Nephron progenitor cell (in vitro differentiated cells): ENCODE measurements at places on chromosomes 5 and 9.
A peak's percentile ranks its signal among the peaks of the same experiment; 100 is the strongest.

GRCh38 chr5:4036861-4037260 lies 441.2 kb downstream of the IRX1 start:
- DNase-seq = no peak

DNA sequence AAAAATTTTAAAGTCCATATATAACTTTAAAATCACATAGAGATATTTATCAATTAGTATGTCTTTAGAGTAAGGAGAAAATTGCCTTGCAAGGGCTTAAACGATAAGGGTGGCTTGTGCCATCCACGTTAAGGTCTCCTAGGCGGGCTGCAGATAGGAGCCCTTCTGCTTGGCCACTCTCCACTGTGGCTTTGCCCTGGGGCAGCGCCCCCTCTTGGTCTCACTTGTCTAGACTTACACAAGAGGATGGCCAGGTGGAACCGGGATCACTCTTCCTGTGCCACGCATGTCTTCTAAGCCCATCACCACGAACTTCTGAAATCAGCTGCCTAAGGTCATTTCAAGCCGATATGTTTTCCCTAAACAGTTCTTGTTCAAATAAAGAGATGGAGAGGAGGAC lies 2.9 kb downstream of the FPGS start:
- peak; percentile 61 for DNase-seq

DNA sequence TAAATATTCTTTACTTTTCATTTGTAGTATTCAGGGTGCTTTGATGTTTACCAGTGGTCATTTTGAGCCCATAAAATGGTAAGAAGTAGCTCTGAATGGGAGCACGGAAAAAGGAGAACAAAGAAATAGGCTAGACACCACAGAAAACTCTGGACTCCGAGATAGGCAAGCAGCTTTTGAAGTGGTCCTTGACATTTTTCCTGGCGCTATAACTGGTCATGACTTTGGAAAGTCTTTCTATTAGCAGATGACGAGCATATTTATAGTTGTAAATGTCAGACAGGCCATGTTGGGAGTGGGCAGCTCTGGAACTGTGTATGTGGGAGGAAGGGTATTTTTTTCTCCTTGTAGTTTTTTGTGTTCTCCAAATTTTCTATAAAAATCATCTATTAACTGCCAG lies 126.1 kb upstream of the POC5 start:
- DNase-seq = no peak

GRCh38 chr9:115507148-115507547 lies 389.2 kb upstream of the TNC start:
- DNase-seq = no peak

- DNase-seq = peak; percentile 79
Measured at GRCh38 chr9:136769710-136770191, 5.4 kb upstream of the LCN15 start.

- DNase-seq = no peak
Measured at GRCh38 chr9:72788966-72789735, 163.7 kb downstream of the ALDH1A1 start.

GRCh38 chr5:33337637-33337992 lies 103.2 kb upstream of the TARS1 start:
- DNase-seq = no peak

GRCh38 chr5:134328619-134329018 lies 38.4 kb downstream of the CDKL3 start:
- DNase-seq = no peak

GRCh38 chr5:160539431-160539830 lies 117.8 kb downstream of the PTTG1 start:
- no peak for DNase-seq

DNA sequence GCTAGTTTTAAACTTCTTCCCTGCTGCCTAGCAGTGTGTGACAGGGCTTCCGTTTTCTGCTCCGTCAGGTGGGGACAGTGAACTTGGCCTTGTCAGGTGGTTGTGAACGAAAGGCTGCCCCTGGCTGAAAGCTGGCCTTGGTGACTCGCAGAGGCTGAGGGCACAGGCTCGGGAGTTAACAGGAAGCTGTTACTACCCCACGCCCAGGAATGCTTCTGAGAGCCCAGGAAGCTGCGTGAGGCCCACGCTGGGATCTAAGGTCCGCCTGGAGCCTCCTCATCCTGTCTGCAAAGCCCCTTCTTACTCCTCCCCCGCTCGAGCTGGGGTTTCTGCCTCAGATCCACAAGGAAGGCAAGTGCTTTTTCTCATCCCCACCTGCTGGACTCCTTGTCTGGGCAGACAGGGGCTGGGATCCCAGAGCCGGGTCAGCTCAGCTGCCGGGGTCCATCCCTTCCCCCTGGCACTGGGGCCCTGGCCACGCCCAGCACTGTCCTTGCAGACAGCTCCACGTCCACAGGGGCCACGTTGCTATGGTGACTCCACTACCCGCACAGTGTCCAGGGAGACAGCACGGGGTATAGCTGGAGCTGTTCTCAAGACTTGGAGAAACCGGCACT lies 124.7 kb upstream of the TBC1D2 start:
- peak; percentile 29 for DNase-seq

DNA sequence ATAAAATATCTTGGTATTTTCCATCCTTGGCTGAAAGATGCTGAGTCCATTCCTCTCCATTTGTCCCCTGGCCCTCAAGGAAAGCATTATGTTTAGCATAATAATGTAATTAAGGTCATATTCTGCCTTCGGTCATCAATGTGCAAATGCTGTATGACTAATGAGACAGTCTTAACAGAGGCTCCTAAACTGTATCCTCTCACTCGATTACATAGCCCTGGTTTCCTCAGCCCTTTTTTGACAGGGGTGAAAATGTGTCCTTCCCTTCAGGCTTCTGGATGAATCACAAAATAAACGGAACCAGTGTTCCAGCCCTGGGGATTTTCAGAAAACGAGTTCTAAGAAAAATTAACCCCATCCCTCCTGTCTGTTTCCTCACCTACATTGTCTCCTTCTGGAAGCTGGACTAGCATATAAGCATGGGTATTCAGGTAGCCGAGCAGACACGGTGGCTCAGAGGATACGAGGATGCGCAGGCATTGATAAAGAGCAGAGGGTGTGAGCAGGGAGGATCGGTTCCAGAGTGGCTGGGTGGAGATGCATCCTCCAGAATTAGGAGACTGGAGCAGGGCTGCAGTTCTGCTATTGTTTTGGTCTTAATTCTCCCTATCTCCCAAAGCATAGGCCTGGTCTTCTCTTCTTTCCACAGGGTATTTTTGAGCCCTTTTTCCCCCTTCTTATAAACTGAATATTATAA lies 742.9 kb downstream of the TLR4 start:
- no peak for DNase-seq

DNA sequence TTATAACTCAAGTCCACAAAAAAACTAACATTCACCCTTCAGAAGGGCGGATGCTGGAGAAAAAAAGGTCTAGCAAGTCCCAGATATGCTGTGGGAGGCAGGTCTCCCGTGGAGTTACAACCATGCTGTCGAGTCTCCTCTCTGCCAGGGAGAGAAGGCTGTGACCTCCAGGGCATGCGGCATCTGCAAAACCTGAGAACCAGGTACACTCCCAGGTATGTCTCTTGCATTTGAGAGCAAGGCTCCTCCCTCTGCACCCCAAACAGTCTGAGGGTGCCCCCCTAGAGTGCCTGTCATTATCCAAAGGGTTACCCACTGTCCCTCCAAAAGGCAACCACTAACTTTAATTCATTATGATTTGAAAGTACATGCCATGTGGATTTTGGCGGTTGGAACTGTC lies 134.0 kb downstream of the IRX2 start:
- no peak for DNase-seq

DNA sequence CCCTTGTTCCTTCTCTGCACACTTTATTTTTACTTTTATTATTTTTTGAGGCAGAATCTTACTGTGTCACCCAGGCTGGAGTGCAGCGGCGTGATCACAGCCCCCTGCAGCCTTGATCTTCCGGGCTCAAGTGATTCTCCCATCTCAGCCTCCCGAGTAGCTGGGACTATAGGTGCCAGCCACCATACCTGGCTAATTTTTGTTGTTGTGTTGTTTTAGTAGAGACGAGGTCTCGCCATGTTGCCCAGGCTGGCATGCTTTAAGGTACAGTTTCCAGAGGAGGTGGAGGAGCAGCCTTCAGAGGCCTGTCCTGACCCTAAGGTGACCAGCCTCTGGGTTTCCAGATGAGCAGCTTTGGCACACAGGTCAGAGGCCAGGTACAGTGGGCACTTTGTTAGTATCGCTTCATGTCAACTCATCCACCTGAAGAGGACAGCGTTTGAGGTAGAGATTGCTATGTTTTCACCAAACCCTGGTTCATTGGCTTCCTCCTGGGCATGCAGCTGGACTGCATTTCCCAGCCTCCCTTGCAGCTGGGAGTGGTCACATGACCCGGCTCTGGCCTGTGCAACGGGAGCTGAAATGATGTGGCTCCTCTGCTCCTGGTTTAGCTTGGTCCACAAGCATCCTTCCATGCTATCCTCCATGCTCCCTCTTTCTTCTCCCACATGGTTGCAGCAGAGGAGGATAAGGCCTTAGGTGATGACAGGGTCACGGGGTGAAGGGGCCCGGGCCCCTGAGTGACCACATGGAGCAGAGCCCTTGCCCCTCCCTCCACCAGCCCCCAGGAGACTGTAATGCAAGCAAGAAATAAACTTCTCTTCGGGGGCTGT lies 139.3 kb upstream of the IER5L start:
- DNase-seq = no peak

DNA sequence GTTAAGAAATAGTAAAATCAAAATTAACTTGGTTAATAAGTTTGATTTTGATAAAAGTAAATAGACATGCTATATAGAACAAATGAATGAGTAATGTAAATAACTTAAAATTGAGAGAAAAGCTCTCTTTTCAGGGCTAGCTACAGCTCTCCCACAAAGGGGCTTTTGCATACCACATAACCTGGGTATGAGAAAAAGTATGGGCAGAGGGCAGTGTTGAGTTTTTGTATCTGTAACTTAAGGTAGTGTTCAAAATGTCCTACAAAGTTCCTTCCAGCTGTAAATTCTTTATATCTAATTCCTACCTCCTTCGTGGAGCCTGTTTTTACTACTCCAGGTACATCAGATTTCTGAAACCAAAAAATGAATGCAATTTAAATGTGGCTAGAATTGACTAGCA lies 18.9 kb upstream of the TTC33 start:
- DNase-seq = no peak

- no peak for DNase-seq
Measured at GRCh38 chr5:138594305-138595058, 19.3 kb upstream of the HSPA9 start.

DNA sequence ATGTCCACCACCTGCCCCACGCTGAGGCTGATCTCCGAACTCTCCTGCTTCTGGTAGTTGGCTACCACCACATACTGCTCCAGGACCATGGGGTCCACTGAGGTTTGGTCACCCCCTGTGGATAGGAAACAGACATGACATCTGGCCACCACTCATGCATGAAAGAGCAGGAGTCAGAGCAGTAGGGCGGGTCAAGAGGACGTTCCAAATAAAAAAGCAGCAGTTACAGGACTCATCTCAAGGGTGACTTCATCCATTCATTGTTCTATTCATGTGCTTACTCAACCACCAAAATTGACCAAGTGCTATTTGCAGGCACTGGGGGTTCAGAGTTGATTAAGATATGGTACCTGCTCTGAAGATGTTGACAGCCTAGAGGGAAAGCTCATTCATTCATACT lies 79.2 kb upstream of the UBTD2 start:
- DNase-seq = no peak

- no peak for DNase-seq
Measured at GRCh38 chr5:69516769-69517168, 24.2 kb downstream of the OCLN start.

DNA sequence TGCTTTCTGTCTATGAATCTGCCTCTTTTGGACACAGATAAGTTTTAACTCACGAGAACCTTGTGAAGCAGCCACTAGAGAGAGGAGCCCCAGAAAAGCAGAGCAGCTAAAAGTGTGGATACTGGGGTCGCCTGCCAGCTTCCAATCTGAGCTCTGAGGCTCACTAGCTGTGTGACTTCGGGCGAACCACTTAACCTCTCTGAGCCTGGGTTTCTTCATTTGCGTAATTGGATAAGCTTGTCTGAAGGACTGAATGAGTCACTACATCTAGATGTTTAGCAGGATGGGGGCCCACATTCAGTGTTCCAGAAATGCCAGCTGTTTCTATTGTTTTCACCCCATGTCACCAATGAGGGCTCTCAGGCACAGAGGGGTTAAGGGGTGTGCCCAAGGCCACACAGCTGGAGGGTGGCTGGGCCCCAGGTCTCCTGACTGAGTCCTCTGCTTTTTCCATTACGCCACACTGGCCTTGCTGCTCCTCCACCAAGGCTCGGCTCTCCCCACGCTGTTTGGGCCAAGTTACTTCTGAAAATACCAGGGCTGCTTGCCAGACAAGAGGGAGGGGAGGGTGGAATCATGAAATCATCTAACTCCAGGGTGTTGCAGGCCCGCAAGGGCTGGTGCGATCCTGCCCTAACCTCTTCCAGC lies 36.2 kb downstream of the SH3PXD2B start:
- DNase-seq = no peak

- no peak for DNase-seq
Measured at GRCh38 chr9:116817762-116818161, 130.7 kb downstream of the TRIM32 start.

GRCh38 chr9:129398101-129398960 lies 220.3 kb upstream of the IER5L start:
- no peak for DNase-seq

DNA sequence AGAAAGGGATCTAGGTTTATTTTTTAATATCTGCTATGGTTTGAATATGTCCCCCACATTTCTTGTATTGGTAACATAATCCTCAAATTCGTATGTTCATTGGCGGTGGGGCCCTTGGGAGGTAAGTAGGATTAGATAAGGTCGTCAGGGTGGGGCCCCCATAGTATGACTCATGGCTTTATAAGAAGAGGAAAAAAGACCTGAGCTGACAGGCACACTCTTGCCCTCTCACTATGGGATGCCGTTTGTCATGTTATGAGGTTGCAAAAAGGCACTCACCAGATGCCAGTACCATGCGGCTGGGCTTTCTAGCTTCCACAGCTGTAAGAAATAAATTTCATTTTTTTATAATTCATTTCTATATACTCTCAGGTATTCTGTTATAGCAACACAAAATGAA lies 67.3 kb upstream of the SGCD start:
- DNase-seq = no peak

DNA sequence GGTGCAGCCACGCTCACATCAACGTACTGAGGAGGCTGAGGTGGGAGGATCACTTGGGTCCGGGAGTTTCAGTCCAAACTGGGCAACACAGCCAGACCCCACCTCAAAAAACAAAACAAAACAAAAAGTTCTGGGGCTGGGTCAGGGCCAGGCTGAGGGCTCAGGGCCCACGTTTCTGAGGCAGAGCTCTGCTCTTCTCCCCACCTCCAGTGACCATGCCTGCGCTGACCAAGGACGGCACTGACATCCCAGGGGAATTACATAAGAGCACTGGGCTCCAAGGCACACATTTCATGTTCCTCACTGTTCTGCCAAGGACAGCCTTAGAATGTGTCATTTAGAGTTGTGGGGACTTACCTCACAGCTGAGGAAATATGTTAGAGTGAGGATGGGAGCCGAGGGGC lies 40.4 kb upstream of the TESK1 start:
- DNase-seq = no peak

GRCh38 chr9:74001382-74001781 lies 495.8 kb upstream of the RORB start:
- DNase-seq = no peak

GRCh38 chr5:85453026-85453349 lies 1068.3 kb upstream of the EDIL3 start:
- DNase-seq = no peak
